ENCODE measurements at places on chromosomes 13 and 19.
A peak's percentile ranks its signal among the peaks of the same experiment; 100 is the strongest.

DNA sequence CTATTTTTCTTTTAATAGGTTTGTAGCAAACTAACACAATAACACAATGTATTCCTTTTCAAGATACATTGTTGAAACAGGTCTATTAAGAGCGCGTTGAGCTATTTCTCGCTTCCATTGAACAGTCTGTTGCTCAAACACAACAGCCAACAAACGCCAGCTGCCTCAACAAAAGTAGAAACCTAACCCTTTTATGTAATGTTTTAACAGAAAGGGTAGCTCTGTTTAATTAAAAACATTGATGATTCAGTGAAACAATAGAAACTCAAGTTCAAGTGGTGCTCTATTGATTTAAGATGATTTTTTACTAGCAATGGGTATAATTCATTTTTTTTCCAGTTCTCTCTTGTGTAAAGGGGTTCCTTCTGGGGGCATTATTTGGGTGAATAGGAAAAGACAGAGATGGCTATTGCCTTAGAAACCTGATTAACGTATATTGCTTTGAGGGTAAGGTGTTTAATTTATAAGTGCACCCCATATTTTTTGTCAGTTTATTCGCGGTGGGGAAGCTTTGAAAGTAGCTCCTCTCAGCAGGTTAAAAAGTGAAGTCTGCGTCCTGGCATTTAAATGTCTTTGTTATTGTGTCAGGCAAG lies 14.9 kb downstream of the ZIC2 start:
- no peak for DNase-seq

DNA sequence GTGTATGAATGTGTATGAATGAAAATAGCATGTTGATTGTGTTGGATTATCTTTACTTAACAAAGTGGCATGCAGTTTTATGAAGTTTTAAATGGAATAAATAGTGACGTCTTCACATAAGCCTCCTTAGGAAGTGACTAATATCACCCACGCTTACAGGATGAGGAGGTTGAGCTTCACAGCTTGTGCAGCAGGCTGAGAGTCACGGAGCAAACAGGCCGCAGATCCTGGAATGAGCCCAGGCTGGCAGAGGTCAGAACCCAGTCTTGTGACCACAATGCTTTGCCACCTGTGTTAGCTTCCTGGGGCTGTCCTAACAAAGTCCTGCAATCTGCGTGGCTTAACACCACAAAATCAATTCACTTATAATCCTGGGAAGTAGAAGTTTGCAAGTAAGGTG lies 20.8 kb downstream of the LAIR2 start:
- peak; percentile 89 for DNase-seq

DNA sequence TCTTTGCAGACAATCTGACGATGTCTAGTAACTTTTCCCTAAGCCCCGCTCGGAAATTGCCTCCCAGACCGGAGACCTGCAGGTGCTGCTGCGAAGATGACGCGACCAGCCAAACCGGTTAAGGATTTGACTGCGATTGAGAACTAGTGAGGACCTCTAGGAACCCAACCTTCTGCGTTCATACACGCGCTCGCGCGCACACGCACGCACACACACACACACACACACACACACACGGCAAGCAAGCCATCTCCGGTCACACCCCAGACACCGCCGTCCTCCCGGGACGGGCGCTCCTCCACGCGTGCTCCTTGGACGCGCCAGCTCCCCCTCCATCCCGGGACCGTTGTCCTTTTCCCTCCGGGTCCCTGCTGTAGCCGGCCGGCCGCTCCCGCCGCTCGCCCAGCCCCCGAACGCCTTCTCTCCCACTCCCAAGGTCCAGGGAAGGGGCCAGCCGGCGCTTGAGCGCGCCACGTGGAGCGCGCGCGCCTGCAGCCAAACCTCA lies 1.2 kb downstream of the TBC1D4 start:
- peak; percentile 51 for DNase-seq

GRCh38 chr13:45142440-45143345 lies 22.4 kb downstream of the GTF2F2 start:
- no peak for DNase-seq

- no peak for DNase-seq
These were observed 30.0 kb downstream of the ZNF91 start for GRCh38 chr19:23365222-23365621.

DNA sequence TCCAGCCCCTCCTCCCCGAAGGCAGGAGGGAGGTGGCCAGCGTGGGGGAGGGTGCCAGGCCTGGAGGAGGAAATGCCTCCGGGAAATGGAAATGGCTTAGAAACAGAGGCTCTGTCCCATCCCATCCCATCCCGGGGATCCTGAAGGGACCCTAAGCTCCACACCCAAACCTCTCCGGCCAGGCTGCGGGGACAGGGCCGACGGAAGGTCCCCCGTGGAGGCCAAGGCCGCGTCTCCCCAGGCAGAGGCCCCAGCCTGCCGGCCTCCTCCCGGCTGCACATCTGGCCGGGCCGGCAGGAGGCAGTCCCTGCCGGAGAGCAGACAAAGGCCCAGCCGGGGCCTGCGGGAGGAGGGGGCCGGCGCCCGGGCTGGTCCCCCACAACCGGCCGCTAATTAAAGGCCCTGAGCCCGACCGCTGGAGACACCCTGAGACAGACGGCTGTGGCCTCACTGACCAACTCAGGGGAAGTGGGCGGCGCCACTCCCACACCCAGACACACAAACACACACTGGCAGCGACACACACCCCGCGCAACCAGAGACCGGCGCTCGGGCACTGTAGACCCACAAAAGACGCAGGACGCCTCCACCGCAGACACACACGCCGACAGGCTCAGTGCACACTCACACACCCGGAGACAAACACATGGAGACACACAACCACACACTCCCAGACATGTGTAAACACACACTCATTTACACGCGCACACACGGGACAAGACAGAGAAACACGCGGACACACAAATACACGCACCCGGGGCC lies 1.1 kb downstream of the ADAMTS10 start:
- DNase-seq, result peak; percentile 65

DNA sequence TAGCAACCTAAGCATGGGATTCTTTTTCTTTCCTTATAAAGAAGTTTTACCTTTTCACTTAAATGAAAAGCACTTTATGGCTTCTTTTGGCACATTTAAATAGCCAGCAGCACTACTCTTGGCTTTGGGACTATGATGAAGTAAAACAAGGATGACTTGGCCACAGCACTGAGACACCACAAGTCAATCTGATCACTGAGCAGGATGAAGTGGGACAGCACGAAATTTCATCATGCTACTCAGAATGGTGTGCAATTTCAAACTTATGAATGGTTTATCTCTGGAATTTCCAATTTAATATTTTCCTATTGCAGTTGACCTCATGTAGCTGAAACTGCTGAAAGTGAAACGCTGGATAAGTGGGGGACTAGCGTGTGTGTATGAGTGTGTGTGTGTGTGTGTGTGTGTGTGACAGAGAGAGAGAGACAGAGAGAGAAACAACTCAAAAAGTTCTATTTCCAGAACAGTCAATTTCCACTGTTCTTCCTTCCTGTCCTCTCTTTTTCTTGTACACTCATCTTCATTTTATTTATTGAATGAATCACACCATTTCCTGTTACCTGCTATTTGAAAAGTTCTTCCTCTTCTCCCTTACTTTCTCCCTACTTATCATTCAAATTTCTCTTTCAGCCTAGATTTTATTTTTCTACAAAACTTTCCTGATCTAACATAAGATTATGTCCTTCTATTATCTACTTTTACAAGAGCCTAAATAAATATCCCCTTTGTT lies 414.2 kb upstream of the MIR17HG start:
- peak; percentile 7 for DNase-seq

- DNase-seq, result no peak
These were observed 13.0 kb downstream of the TRIP10 start for GRCh38 chr19:6752256-6753177.

DNA sequence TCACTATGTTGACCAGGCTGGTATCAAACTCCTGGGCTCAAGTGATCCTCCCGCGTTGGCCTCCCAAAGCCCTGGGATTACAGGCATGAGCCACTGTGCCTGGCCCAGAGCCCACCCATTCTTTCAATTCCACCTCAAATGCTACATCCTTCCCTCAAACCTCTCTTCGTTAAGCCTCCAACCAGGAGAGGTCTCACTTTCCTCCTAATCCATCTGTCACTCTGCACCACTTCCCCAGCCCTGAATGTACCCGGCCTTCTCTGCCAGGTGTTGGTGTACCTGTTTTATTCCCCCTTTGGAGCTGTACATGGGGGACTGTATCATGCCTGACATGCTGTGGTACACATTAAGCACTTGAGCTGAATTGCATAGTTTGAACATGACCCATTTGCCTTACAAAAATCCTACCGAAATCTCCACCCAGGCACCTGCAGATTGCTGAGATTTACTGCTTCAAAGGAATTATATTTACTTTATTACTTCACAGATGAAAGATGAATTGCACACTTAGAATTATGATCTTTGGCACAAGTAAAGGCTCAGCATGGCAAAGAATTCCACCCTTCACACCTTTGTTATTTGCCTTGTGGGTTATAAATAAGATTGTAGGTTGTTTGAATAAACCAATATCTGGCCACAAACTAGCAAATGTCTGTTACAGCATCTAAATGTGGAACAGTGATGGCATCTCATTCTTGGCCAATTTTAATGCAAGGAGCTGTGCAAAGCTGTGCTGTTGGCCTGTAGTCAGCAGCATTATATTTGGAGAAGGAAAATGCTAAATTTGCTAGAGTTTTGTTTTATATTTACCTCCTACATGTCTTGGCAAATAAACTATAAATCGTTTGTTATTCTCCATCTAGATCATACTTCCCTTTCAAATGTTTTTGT lies 15.6 kb upstream of the WASF3 start:
- DNase-seq, result no peak

- DNase-seq, result no peak
These were observed 2020.6 kb upstream of the PCDH20 start for GRCh38 chr13:63436325-63436668.

DNA sequence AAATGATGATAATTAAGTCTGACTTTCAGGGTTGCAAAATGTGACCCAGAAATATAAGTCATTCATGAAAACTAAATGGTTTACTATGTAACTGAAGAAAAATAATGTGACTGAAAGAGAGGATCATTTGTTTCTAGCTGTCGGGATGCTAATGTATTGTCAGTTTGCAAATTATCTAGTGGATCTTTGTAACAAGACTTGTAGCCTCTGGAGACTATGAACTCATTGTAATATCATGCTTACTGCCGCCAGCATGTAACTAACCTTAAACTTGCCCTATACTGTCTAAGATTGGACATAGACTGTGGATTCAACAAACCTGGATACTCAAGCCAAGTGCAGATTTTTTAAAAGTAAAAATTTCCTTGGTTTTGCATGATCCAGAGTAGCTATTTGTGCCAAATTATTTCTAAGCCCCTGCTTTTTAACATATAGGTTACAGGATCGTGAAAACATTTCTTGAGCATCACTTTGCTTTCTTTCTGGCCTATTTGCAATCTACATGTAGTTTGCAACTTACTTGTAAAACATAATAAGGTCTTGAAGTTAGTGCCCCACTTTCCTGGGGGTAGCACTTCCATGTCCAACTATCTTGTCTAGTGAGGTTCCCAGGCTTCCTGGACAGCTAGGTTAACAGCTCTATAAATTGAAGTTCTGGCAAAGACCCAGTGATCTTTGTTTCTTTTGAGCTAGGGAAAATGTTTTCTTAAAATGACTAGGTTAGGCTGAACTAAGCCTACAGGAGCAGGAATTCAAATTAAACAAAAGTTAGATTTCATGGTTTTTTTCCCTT lies 3.3 kb upstream of the POSTN start:
- DNase-seq, result no peak

- no peak for DNase-seq
These were observed 3.2 kb downstream of the SERPINE3 start for GRCh38 chr13:51342706-51343105.

DNA sequence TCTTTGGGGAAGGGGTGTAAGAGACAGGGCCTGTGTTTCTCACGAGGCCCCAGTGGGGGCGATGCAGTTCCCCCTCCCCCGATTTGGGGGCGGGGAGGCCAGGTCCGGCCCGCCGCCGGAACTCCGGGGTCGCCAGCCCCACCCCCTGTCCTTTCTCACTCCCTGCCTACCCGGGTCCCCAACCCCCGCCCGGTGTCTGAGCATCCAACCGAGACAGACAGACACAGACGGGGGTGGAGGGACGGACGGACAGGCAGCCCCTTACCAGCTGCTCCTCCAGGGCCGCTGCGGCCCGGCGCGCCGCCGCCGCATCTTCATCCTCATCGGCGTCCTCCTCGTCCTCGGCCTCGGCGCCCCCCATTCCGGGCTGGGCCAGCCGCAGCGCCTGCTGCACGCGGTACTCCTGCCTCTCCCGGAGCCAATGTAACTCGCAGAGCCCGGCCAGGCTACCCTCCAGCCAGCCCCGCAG lies 397 bp downstream of the DACT3 start:
- DNase-seq, result no peak

DNA sequence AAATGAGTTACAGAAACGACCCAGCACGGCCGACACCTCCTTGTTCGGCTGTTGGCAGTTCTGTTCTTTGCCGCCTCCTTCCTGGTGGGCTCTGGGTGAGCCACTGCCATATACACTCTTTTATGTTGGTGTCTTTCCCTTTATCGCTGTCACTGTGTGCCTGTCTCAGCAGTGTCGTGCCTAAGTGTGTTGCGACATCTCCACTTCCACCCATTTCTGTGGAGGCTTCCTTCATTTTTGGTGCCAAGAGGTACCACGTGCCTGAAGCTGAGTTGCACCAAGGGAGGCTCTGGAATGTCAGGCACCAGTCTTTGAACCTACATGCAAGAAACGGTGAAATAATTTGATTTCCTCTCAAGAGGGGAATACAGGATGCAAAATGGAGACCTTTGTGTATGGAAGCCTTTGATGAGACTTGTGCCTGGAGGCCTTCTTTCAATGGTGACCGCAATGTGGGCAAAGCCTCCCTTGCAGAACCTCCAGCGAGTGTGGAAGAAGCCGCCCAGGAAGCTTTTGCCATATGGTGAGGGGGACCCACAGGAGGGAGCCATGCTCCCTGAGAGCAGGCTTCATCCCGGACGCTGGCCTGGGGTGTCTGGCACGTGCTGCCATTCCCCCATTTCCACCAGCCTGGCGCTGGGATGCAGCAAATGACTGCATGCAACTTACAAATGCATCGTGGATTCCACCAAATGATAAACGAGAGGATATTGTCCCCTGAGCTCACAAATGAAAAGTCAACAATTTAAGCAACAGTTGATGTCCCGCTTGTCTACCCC lies 136.2 kb downstream of the TEX29 start:
- DNase-seq, result no peak

DNA sequence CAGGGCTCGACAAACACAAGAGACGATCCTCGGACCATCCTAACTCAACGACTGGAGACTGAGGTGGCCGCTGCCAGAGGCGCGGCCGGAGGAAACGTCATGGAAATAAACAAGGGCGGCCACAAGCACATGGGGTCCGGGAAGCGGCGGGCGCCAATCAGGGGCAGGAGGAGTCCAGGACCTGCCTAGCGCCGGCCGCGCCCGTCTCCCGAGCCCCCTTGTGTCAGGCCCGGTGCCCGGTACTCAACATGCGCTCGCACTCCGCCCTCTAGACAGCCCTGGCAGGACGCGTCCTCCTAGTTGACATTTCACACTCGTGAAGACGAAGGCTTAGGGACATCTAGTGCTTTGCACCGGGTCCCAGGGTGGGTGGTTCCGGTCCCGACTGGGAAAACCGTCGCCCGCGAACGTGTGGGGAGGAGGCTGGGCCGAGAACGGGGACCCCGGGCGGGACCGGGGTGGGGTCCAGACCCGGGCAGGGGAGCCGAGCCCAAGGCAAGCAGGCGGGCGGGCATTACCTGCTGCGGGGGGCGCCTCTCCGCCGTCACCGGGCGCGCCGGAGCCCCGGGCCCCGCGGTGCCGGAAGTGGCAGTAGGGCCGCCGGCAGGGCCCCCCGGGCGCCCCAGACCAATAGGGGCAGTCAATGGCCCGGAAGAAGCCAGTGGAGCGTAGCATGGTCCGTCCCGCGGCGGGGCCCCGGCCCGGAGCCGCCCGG lies 442 bp downstream of the REXO1 start:
- peak; percentile 46 for DNase-seq

GRCh38 chr13:104296286-104296685 lies 1230.1 kb upstream of the SLC10A2 start:
- no peak for DNase-seq
